ENCODE measurements at places on chromosomes 2 and 18. TPM values are rescaled to one million over a fixed set of nuclear protein-coding genes. Genes with fewer than 3 reads are reported as not detected.

- H3K27ac ChIP-seq: no peak overlapping the region
- H3K4me1 ChIP-seq: no peaks in the 10 kb centered on the region
- no peak for DNase-seq
These were observed 419.3 kb downstream of the SPAG16 start for GRCh38 chr2:213703406-213704098.

DNA sequence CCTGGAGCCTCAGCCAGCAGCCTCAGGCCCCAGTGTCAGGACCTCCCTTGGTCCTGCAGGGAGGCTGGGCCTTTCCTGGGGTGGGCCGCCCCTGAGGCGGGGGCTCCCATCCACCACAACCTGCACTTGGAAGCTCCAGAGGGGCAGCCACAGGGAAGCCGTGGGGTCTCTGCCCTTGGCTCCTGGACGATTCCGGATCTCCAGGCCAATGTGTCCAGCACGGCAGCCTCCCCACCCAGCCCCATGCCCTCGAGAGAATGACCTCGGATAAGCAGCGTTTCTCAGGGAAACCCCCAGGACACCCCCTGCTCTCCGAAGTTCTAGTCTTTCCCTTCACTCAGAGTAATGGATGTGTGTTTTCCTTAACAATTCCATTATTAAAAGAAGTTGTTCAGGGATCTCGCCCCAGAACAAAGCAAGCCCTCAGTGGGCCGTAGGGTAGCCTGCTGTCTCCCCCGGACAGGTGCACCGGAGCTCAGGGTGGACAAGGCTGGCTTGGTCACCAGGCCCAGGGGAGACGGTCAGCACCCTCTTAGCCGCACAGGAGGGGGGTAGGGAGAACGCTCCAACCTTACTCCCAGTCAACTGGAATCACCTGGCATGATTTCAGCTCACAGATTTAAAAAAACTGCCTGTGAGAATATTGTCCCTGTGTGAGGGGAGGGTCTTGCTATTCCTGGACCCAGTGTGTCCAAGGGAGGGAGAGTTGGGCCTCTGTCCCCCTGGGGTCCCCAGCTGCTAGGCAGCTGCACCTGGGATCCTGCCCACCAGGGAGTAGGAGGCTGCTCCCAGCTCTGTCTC is 72.2 kb upstream of the OTOS start:
- H3K27ac ChIP-seq: no peak overlapping the region
- H3K36me3 ChIP-seq: no peaks in the 10 kb centered on the region
- no peaks in the 10 kb centered on the region for H3K27me3 ChIP-seq
- H3K4me3 ChIP-seq: no peak overlapping the region

DNA sequence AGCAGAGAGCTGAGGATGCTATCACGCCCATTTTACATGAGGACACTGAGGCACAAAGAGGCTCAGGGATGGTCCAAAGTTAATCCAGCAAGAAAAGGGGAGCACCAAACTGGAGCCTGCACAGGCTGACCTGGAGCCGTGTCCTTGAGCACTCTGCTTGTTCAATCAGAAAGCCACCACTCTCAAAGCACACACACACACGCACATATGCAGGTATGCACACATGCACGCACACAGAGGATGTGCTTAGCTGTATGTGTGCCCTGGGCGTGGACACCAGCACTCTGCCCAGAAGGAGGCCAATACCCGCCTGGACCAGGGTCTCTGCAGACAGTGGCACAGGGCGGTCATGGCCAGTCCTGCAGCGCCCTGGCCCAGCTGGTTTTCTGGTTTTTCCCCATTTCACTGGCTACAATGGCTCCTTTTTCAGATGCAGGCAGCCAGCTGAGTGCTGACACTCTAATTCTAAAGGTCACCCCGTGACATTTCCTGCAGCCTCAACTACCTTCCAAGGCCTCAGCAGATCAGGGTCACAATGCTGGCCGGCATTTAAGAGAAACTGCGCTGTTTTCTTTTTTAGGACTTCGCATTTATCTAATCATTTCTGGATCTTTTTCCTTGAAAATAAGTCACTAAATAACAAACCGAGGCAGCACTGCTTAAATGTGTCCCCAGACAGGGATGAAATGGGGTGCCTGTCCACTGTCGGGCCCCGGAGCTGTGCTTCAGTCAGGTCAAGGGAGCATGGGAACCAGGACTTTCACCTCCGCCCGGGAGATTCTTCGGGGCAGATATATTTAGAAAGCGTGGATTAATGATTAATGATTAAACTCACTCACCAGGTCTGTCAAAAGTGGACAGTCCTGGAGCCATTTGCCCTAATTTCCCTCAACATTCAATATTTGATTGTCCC is 104.5 kb downstream of the HDAC4 start:
- no peaks in the 10 kb centered on the region for H3K4me1 ChIP-seq
- no peak for DNase-seq
- no peaks in the 10 kb centered on the region for H3K36me3 ChIP-seq
- H3K27ac ChIP-seq: no peak overlapping the region

DNA sequence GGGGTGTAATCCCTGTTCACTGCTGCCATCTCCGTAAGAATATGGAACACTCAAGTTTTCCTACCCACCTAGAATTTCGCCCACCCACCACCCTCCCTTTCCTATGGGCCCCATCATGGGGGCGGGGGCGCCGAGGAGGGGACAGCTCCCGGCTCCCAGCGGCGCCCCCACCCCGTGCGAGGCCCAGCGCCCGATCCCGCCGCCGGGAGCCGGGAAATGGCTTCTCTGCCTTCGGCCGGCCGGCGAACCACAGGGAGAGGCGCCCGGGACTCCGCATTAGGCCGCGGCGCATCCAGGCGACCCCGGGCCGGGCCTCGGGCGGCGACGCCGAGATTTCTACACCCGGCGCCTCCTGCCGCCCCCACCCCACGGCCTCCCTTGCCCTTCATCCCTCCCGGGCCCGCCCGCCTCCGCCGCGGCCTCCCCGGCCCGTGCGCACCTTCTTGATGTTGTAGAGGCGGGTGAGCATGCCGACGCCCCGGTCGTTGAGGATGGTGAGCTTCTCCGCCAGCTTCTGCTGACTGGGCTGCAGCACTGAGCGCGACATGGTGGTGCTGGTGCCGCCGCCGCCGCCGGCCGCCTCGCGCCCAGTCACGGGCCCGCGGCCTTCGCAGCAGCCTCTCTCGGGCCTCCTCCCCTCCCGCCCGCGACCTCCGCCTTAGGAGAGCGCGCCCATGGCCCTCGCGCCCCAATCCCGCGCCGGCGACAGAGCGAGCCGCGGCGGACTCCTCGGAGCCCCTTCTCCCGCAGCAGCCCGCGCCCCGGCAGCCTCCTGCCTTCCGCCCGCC is 510 bp downstream of the NCKAP1 start:
- peak overlapping the region; percentile 62 for H3K4me3 ChIP-seq
- peak overlapping the region; percentile 88 for H3K27ac ChIP-seq
- H3K36me3 ChIP-seq: no peaks in the 10 kb centered on the region
- no peak for DNase-seq

- no peaks in the 10 kb centered on the region for H3K36me3 ChIP-seq
- no peak overlapping the region for H3K4me3 ChIP-seq
- no peak overlapping the region for H3K27ac ChIP-seq
- H3K4me1 ChIP-seq: no peaks in the 10 kb centered on the region
These were observed 7.8 kb upstream of the FZD7 start for GRCh38 chr2:202025816-202026215.

DNA sequence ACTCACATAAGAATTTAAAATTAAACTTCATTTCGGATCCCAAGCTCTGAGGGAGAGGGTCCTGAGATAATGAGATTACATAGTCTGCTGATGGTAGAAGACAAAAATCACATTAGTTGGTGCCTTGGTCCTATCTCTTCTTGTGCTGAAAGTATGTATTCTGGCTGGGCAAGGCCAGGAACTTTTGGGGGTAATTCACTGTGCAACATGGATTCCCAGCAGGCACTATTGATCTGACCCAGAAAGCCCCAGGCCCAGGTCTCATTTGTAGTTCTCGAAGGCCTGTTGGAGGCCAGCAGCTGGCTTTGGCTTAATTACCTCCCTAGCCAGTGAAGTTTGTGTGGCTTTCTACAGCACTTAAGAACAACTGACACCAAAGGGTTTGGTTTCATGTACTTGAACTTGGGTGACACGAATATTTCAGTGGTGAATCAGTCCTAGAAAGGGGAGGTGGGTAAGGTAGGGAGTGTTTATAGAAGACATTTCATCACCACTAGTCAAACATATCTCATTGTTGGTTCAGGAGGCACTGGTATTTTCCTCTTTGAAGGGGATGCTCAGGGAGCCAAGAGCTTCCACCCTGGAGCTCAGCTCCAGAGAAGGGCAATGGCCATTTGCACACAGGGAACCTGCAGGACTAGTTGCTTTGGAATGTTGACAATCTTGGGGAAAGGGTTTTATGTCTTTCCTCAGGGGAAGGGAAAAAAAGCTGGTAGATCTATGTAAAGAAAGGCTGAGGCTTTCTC is 217.8 kb downstream of the OSR1 start:
- H3K27me3 ChIP-seq: no peaks in the 10 kb centered on the region
- H3K4me1 ChIP-seq: peaks cover 16% of the 10 kb centered on the region
- no peak overlapping the region for H3K4me3 ChIP-seq
- H3K27ac ChIP-seq: peak overlapping the region; percentile 47
- H3K36me3 ChIP-seq: no peaks in the 10 kb centered on the region
- DNase-seq: peak; percentile 72

DNA sequence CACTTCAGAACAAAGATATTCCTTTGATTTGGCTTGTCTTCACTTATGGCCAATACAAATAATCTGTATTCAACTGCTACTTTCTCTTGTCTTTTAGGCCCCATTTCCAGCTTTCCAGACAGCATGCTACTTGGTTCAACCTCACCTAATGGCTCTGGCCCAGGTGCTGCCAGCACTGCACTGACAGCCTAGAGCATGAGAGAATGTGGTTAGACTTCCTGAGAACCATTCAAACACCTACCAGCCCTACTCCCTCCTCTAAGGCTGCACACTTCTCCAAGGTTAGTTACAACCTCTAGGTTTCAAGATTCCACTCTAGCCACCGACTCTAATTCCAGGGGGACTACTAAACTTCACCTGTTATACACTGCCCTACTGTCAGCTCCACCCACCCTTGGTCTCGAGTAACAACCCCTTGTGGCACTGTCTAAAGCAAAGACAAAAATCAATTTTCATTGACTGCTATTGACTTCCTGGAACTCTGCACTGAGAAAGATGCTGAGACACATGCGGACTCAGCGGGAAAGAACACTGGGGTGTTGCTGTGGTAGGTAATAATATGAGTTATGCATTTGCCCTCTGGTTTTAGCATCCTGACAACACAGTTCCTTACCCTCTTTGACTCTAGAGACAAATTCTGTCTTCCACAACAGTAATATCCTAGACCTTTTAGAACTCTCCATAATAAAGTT is 38.2 kb downstream of the PLEKHM3 start:
- no peaks in the 10 kb centered on the region for H3K36me3 ChIP-seq
- no peak for DNase-seq
- H3K4me1 ChIP-seq: no peaks in the 10 kb centered on the region
- no peak overlapping the region for H3K27ac ChIP-seq

The FAP gene
- total RNA-seq: not detected

The KLHL41 gene
- total RNA-seq: 0.15 TPM

The CFAP221 gene
- total RNA-seq: 0.96 TPM
